Activated CD4-positive, alpha-beta T cell treated with anti-CD3 and anti-CD28 coated beads, Interleukin-2, amount 10 ng/mL, durations not matched to agents 7 days and 5 days (primary cell): ENCODE measurements at places on chromosomes 3 and 15.

DNA sequence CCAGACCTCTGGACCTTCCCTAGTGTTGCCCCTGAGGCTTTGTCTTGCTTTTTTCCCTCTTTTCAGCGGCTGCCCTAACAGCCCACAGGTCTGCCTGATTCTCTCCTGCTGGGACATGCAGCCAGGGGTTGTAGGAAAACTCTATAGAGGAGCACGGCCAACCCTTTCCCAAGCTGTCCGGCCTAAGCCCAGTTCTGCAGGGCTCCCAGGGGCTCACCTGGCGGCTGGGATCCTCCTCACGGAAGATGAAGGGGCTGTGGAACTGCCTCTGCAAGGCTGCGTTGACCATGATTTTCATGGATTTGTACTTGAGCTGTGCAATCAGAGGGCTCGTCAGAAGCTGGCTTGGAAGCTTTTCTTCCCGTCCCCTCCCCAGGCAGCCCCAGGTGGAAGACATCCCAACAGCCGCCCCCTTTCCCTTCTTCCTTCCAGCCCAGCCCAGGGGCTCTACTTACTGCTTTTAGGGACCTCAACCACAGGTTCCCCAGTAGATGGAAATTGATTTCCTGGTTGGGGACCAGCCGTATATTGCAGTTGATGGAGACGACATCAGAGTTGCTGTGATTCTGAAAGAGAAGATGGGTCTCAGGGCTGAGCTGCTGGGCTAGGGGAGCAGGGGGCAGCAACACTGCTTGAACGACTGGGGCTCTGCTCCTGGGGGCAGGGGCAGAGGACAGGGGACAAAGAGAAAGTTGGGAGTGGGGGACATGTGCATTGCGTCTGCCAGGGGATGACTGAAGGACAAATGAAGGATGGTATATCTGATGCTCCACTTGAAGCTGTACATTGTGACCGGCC, 29.8 kb downstream of the FEM1B start:
- H3K27me3 ChIP-seq, result no peaks in the 10 kb centered on the region
- no peak overlapping the region for H3K27ac ChIP-seq
- no peaks in the 10 kb centered on the region for H3K36me3 ChIP-seq
- peak; percentile 4 for DNase-seq
- H3K4me1 ChIP-seq, result peaks cover 14% of the 10 kb centered on the region
- no peak overlapping the region for H3K4me3 ChIP-seq

GRCh38 chr3:124829819-124830554, 57.2 kb downstream of the ITGB5 start:
- H3K27ac ChIP-seq, result no peak overlapping the region
- H3K4me3 ChIP-seq, result no peak overlapping the region
- no peak for DNase-seq
- H3K36me3 ChIP-seq, result no peaks in the 10 kb centered on the region
- peaks cover 5% of the 10 kb centered on the region for H3K4me1 ChIP-seq

- no peaks in the 10 kb centered on the region for H3K4me1 ChIP-seq
- H3K27ac ChIP-seq, result no peak overlapping the region
- DNase-seq, result no peak
- H3K36me3 ChIP-seq, result no peaks in the 10 kb centered on the region
- peaks cover 3% of the 10 kb centered on the region for H3K27me3 ChIP-seq
These were observed 17.5 kb downstream of the STAC start for GRCh38 chr3:36397841-36398240.

- DNase-seq, result no peak
- peak overlapping the region; percentile 96 for H3K4me3 ChIP-seq
- H3K4me1 ChIP-seq, result peaks cover 70% of the 10 kb centered on the region
- peaks cover 35% of the 10 kb centered on the region for H3K36me3 ChIP-seq
- H3K27ac ChIP-seq, result peak overlapping the region; percentile 79
These were observed 455.7 kb downstream of the FOXP1 start for GRCh38 chr3:71127844-71128243.

DNA sequence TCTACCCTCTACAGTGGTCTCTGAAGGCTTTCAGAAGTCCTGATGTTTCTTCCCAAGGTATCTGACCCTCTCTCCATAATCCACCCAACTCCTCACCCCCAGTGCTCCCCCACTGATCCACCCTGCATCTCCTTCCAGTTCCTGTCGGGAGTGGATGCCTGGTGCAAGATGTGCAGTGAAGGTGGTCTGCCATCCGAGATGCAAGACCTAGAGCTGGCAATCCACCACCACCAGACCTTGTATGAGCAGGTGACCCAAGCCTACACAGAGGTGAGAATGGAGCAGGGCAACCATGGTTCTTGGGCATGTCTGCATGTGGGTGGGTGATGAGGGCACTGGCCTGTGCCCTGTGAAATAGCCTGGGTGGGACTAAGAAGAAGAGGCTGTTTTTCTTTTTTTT, 337.8 kb upstream of the ROPN1 start:
- H3K27me3 ChIP-seq, result no peaks in the 10 kb centered on the region
- no peaks in the 10 kb centered on the region for H3K36me3 ChIP-seq
- no peak overlapping the region for H3K4me3 ChIP-seq
- DNase-seq, result no peak
- no peaks in the 10 kb centered on the region for H3K4me1 ChIP-seq
- H3K27ac ChIP-seq, result no peak overlapping the region

DNA sequence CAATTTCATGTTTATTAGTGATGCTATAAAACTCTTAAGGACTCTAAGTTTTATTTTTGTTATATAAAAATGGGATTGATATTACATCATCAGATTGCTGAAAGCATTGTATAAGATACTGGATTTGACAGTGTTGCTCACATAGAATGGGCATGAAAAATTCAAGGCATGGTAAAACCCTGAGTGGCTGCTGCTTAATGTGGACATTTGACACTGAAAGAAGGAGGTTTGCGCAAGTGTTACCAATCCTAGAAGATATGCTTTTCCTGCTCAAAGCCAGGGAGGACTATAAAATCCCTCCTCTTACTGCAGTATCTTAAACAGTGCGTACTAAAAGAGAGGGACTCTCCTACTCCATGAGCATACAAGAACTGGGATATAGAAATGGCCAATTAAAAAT, 65.8 kb upstream of the PTX3 start:
- no peak overlapping the region for H3K27ac ChIP-seq
- H3K36me3 ChIP-seq, result no peaks in the 10 kb centered on the region

GRCh38 chr15:37574985-37575384, 359.5 kb upstream of the TMCO5A start:
- H3K4me3 ChIP-seq, result no peak overlapping the region
- no peak overlapping the region for H3K27ac ChIP-seq
- no peaks in the 10 kb centered on the region for H3K4me1 ChIP-seq
- H3K27me3 ChIP-seq, result no peaks in the 10 kb centered on the region
- H3K36me3 ChIP-seq, result no peaks in the 10 kb centered on the region

GRCh38 chr3:56573501-56573900, 16.5 kb downstream of the CCDC66 start:
- no peak overlapping the region for H3K27ac ChIP-seq
- no peak for DNase-seq
- peaks cover 3% of the 10 kb centered on the region for H3K4me1 ChIP-seq
- no peaks in the 10 kb centered on the region for H3K27me3 ChIP-seq

DNA sequence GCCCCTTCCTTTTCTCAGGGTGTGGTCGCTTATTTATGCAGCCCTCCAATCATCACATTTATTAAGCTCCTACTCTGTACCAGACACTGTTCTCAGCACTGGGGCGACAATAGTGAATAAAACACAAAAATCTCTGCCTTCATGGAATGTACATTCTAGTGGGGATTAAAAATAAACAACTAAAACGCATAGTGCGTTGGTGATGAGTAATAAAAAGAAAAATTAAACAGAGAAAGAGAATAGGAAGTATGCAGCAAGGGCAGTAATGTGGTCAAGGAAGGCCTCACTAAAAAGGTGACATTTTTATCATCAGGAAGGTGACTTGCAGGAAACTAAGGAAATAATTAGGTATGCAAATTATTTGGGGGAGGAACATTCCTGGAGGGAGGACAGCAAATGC, 5.1 kb downstream of the SLC51B start:
- no peak overlapping the region for H3K27ac ChIP-seq
- DNase-seq, result no peak
- H3K4me1 ChIP-seq, result peaks cover 20% of the 10 kb centered on the region
- H3K27me3 ChIP-seq, result no peaks in the 10 kb centered on the region
- H3K4me3 ChIP-seq, result no peak overlapping the region

- H3K4me1 ChIP-seq, result no peaks in the 10 kb centered on the region
- no peak overlapping the region for H3K4me3 ChIP-seq
- no peak overlapping the region for H3K27ac ChIP-seq
- DNase-seq, result no peak
- no peaks in the 10 kb centered on the region for H3K27me3 ChIP-seq
- no peaks in the 10 kb centered on the region for H3K36me3 ChIP-seq
These were observed 220.5 kb downstream of the SQOR start for GRCh38 chr15:45855210-45855906.

DNA sequence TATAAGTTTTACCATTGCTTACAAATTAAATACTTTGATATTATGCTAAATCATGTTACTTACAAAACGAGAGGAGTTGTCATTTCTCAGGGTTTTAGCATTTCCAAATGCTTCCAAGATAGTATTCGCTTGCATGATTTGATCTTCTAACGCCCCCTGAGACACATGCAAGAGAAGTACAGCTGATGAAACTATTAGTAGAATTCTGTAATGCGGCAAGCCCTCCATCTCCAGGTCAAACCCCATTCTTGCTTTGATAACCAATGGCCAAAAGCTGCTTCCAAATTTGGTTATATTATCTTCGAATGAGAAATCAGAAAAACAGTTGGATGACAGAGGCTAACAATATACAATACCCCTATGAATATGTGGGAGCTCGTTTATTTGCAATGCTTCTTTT, 14.7 kb downstream of the MYH15 start:
- H3K27me3 ChIP-seq, result no peaks in the 10 kb centered on the region
- no peak for DNase-seq
- H3K4me1 ChIP-seq, result no peaks in the 10 kb centered on the region
- H3K27ac ChIP-seq, result no peak overlapping the region

DNA sequence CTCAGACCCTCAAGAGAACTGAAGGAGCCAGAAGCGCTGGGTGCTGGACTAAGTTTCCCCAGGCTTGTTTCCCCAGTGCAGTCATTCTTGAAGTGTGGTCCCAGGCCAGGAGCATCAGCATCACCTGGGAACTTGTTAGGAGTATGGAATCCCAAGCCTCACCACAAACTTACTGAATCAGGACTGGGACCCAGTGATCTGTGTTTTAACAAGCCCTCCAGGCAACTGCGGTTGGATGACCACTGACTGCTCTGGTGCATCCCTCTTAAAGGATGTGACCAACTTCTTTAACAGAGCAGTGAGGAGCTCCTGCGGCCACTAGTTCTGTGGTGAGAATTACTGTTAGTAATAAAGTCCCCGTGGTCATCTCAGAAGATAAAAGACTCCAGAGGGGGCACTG, 62.4 kb upstream of the DAZL start:
- no peak overlapping the region for H3K4me3 ChIP-seq
- peaks cover 8% of the 10 kb centered on the region for H3K27me3 ChIP-seq
- no peak for DNase-seq
- no peak overlapping the region for H3K27ac ChIP-seq

DNA sequence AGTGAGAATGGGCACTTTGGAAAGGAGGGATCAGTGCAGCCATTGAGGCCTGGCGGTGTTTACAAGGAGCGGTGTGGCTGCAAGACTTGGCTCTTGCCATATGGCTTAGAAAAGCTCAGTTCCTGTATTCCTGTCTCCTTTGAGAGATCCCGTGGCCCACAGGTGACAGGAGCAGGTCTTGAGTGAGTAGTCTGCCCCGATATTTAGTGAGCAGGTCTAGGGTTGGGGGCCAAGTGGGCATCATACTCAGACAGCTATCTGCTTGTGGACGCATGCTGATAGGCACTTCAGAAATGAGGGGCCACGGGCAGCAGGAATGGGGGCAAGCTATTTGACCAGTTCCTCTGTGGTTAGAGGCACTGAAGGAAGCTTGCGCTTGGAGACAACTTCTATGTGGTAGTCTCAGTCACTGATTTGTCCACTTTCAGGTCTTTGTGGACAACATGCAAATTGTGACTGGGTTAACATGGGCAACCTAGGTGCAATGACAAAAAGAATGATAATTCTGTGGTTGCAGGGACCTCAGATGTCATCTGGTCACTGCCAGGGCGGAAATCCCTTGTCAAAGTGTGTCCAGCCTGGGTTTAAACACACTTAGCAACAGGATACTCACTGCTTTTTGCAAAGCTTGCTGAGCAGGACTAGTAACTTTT, 1.1 kb downstream of the TMED3 start:
- H3K4me1 ChIP-seq, result peaks cover 39% of the 10 kb centered on the region
- DNase-seq, result no peak
- peak overlapping the region; percentile 82 for H3K27ac ChIP-seq
- H3K4me3 ChIP-seq, result peak overlapping the region; percentile 78
- peaks cover 37% of the 10 kb centered on the region for H3K36me3 ChIP-seq

GRCh38 chr3:132210476-132211346, 106.5 kb upstream of the ACP3 start:
- peaks cover 14% of the 10 kb centered on the region for H3K27me3 ChIP-seq
- no peak overlapping the region for H3K4me3 ChIP-seq
- H3K4me1 ChIP-seq, result no peaks in the 10 kb centered on the region
- H3K27ac ChIP-seq, result peak overlapping the region; percentile 0
- DNase-seq, result peak; percentile 13
